GM19239 (cell line): ENCODE measurements at places on chromosomes 7 and 10.
A peak's percentile ranks its signal among the peaks of the same experiment; 100 is the strongest.

DNA sequence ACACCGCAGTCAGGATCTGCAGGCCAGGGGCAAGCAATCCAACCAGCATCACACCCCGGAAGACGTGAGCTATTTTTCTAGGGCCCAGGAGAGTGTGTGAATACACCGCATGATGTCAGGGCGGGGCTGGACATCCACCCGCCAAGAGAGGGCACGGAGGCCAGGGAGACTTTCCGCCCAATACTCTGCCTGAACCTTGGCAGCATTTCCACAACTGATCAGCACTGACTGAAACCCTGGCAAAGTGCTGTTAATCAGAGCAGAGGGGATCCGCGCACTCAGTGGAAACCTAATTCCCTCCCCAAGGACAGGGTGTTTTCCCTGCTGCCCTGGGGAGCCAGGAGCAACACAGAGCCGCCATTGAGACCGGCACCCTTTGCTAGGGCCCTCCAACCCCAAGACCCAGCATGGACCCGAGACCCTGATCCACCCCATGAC lies 8.2 kb downstream of the MAD1L1 start:
- DNase-seq, result no peak

- DNase-seq, result no peak
Observed at GRCh38 chr7:91187061-91187460, 77.2 kb upstream of the FZD1 start.

DNA sequence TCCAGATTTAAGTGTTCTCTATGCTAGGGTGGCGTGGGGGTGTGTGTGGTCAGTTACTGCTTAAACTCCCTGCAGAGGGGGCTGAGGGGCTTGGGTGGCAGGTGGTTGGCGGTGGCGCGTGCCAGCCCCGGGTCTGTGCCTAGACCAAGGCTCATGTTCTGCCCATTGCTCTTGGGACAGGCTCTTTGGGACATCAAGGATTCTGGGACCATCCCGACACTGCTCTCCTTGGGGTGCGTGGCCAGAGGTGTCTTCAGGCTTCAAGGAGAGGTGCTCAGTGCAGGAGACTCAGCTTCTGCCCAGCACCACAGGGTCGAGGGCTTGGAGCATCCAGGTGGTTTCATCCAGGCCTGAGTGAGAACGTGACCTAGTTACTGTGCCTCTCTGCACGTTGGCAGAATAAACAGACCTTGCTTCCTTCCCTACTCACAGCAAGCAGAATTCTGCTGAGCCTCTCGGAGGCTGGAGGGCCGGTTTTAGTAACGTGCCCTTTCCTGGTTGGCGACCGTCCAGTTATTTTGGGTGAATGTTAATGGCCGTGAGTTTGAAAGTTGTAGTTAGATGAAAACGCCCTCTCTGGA lies 39.9 kb downstream of the CAMK1D start:
- DNase-seq, result no peak

GRCh38 chr10:3825862-3826351 lies 40.9 kb upstream of the KLF6 start:
- DNase-seq, result no peak

GRCh38 chr10:93541402-93542357 lies 24.8 kb upstream of the FFAR4 start:
- no peak for DNase-seq

DNA sequence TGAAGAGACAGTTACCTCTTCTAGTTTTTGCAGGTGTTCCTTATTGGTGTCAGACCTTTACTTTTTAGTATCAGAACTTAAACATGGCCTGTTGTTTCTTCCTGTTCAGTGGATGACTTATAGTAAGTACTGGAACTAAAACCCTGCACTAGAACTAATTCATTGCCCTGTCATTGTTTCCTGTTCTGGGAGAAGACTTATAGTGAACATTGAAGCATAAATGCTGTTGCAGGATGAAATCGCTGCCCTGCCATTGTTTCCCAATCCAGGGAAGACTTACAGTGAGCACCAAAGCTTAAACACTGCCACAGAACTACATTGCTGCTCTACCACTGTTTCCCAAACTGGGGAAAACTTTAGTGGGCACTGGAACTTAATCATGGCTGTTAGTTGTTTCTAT lies 13.1 kb downstream of the IPMK start:
- DNase-seq, result no peak

GRCh38 chr7:30057741-30058140 lies 29.5 kb downstream of the PLEKHA8 start:
- no peak for DNase-seq

DNA sequence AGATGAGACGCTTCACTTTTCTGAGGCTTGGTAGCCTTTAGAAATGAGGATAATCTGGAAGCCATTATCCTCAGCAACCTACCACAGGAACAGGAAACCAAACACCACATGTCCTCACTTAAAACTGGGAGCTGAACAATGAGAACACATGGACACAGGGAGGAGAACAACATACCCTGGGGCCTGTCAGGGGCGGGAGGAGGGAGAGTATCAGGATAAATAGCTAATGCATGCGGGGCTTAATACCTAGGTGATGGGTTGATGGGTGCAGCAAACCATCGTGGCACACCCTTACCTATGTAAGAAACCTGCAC lies 48.9 kb downstream of the LRGUK start:
- no peak for DNase-seq

- peak; percentile 12 for DNase-seq
Observed at GRCh38 chr7:20307119-20307518, 23.6 kb upstream of the ITGB8 start.

DNA sequence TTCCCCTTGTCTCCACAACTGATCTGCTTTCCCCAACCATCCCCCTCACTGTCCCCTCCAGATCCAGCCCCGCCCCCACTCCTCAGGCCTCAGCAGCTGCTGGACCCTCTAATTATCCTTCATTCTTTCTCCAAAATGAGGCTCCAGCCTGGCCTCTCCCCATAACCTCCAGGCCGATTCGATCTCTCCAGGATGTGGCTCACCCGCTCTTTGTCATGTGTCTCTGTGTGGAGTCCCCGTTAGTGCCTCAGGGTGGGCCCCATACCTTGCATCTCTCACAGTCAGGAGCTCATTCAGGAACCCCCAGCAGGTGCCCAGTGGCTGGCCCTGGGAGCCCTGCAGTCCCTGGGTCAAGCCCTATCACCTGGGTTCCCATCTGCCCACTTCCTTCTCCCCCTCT lies 1.3 kb downstream of the PILRA start:
- DNase-seq, result no peak

DNA sequence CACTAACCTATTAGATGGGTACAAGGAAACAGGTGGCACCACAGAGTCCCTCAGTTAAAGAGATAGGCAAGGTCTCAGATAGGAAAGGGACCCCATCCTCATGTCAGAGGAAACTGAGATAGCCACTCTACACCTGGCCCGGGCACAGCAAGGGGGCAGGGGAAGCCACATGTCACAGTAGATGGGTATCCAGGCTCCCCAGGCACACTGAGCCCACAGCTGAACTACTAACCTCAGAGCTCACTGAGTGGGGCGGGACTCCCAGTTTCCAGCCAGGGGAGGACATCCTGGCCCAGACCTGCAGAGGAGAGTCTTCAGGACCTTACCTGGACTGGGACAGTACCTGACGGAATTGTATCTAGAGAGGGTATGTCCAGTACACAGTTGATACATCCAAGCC lies 3.7 kb upstream of the CDHR1 start:
- DNase-seq, result no peak

DNA sequence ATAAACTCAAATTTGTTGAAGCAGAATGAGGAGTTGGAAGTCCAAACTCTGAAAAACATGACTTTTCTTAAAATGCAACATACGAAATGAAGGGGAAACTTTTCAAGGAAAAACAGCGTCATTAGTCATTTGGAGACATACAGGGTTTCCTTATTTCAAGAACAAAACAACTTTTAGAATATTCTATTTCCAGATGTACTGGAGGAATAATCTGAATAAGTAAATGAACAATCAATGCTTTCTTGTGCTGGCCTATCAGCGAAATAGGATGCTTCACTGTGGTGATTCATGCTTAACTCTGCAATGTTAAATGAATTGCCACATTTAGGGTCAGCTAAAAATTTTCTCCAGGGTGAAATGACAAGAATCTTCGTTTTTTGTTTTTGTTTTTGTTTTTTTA lies 114.3 kb downstream of the SEMA3C start:
- no peak for DNase-seq

GRCh38 chr10:82969405-82969804 lies 1094.4 kb downstream of the NRG3 start:
- no peak for DNase-seq

- no peak for DNase-seq
Observed at GRCh38 chr7:46071076-46071475, 150.0 kb upstream of the IGFBP3 start.

DNA sequence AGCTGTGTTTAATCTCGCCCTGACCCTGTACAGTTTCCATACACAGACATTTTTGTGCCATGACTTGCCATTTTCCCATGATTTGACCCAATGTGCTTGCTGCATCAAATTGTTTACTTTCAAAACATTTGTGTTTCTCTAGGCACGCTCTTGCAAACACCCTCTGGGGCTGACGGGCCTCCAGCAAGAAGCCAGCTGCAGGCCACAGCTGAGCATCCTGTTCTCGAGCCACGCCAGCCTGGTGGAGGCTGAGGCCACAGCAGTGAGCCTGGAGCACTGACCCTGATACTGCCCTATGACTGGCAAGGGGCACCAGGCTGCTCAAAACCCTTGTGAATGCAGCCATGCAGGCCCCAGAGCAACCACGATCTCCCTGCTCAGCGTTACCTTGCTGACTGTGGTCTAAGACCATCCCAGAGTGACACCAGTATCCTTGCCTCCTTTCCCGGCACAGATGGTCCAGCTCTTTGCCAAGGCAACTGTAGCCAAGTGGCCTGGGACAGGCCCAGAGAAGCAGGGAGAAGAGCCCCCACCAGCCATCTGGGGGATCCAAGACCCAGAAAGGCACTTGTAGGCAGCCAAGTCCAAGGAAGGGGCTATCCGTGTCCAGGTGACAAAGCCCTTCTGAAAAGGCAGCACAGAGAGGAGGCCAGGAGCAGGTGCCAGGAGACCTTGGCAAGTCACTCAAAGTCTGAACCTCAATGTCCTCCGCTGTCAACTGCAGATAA lies 78.5 kb downstream of the OAT start:
- DNase-seq, result no peak

DNA sequence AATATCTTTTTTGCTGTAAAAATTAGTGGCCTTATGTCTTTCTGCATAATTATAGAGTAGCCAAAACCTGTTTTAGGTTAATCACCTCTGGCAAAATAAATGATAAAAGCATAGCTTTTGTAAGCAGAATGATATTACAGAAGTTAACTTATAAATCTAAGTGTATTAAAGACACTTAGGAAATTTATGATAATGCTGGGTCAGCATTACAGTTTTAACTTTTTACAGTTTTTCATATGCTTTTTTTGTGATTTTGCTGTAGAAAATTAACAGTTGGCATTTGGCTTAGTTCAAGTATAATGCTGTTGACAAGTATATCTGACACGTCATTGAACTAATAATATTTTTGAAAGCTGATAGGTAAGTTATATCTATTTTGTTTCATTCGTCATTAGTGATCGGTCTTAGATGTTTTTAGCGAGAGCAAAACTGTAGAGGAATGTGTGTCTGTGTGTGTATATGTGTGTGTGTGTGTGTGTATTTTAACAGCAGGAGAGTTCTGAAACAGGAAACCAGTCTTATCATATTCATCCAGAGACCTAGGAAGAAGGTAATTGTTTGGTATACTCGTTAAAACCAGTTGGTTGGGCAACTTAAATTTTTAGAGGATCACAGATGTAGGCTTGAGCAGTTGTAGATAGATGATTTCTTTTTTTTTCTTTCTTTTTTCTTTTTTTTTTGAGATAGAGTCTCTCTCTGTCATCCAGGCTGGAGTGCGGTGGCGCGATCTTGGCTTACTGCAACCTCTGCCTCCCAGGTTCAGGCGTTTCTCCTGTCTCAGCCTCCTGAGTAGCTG lies 15.4 kb downstream of the PTEN start:
- no peak for DNase-seq

DNA sequence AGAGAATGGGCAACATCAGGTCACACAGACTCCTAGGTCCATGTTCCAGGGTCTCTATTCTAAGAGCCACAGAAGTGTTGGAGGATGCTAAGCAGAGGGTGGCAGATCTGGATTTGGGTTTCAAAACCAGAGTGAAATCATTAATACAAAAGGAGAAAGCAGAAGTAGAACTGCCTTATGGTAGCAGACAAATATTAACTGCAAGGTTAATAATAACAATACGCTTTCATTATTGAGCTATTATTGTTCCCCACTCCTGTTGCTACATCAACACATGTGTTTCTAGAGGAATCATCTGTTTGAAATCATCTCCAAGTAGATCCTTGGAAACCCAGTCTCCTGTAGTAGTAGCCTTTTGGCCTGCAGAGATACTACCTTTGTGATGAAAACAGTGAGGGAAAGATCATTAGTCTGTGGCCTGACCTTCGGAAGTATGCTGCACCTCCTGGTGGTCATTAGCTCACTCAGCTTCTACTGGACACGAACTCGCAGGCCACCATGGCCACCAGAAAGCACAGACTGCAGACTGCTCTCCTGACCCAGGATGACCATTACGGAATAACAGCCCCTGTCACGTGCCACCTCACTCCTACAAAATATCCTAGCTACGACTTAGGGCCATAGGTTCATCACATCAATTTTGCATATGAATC lies 84.6 kb downstream of the XPNPEP1 start:
- DNase-seq, result no peak

DNA sequence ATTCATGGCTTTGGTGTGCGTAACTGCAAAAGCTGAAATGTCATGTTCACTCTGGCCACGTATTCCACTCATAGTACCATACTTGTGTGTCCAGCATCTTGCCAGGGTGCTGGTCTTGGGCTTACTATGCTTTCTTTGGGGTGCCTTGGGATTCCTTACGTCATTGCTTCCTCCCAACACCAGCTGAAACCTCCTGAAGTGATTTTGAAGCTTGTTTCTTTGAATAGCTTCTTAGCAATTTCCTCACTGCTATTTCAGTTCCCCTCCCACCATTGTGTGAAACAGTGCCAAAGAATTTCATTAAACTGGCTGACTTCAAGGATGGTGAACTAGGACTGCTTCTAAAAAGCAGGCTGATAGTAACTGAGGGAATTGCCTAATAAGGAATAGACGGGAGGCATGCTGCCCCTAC lies 36.9 kb downstream of the ENTPD1 start:
- DNase-seq, result no peak

GRCh38 chr7:47577321-47577919 lies 4.5 kb downstream of the TNS3 start:
- DNase-seq, result no peak

GRCh38 chr10:132146271-132146671 lies 40.5 kb upstream of the DPYSL4 start:
- DNase-seq, result no peak

- DNase-seq, result no peak
Observed at GRCh38 chr10:129192344-129193128, 274.5 kb upstream of the MGMT start.

- no peak for DNase-seq
Observed at GRCh38 chr7:133863362-133864061, 263.6 kb upstream of the LRGUK start.

DNA sequence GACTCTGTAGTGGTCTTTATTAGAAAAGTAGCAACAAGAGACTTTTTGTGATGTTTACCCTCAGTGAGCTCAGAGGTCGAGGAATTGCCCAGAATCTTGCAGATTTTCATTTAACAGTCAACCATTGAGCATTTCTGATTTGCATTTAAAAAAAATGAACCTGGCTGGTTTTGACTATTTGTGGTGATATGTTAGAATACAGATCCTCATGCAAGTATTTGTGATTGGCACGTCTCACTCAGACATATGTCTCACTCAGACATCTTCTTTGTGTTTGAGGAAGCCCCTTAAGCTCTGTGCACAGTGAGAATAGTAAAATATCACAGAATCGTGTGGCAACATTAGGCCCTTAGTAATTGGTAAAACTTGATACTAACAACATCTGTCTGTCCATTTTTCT lies 113.2 kb downstream of the SND1 start:
- no peak for DNase-seq
